Cardiac fibroblast (primary cell): ENCODE measurements at places on chromosomes 12 and 14.

DNA sequence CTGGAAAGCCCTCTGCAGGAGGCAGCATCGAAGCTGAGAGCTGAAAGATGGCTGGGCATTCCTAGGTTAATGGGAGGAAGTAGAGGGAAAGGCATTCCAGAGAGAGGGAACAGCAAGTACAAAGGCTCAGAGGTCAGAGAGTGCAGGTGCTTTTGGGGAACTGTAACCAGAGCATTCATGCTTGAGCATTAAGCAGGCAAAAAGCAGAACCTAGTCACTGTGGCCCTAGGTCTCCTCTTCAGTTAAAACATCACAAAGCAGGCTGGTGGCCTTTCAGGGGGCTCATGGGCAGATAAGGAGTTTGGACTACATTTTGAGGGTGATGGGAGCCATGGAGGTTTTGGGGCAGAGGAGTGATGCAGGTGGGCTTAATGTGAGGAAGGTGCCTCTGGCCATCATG lies 169.2 kb upstream of the MYL2 start:
- no peak for DNase-seq

GRCh38 chr14:42475289-42475688 lies 868.6 kb downstream of the LRFN5 start:
- DNase-seq = no peak

GRCh38 chr12:22160396-22161003 lies 114.5 kb downstream of the CMAS start:
- no peak for DNase-seq

GRCh38 chr12:68824131-68824530 lies 16.2 kb downstream of the MDM2 start:
- no peak for DNase-seq

DNA sequence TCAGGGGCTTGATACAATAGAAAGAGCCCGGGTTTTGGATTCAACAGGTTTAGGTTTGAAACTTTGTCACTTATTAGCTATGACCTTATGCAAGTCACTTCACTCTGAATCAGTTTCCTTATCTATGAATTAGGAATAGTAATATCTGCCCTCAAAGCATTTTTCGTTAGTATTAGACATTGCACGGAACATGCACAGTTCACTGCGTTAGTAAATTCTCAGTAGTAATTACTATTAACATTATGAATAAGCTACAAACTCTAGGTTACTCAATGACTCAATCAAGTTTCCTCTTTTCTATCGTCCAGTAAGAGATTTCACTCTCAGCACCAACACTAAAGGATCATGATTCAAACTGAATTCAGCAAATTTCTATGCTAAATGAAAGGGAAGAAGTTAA lies 150.3 kb downstream of the CEP83 start:
- DNase-seq = no peak

DNA sequence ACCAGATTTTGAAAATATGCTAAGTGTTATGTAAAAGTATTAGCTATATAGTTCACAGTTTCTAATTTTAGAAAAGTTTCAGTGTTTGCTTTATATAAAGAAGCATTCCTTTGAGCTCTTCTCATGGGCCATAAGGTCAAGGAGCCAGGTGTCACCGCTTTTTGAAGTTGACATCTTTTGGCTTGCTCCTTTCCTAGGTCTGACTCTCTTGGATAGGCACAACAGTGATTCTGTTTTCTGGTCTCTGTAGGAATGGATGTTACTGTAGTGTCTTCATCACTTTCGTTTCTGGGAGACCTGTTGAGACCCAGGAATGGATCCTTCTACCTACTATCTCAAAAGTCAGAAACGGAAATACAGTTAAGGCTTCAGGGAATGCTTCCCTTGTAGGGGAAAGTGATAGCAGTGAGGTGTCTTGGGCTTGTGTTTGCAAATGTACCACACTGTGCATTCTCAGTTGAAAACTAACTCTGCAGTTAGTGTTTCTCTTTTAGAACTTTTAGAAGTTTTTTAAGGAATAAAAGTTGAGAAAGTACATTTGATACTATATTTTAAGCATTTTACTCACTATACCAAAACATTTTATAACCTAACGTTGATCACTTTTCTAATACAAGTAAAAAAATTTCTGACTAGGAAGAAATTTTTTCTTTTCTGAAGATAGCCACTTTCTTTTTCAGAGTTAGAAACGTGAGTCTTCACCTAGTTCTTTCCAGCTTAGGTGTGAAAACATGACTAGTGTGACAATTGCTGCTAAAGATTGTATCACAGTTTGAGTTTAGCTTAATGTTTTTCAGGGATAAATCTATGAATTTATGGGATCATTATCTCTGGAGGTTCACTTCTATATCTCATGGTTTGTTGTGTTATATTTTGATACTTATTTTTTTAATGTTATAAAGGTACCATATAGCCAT lies 20.8 kb downstream of the VRK1 start:
- DNase-seq = no peak

DNA sequence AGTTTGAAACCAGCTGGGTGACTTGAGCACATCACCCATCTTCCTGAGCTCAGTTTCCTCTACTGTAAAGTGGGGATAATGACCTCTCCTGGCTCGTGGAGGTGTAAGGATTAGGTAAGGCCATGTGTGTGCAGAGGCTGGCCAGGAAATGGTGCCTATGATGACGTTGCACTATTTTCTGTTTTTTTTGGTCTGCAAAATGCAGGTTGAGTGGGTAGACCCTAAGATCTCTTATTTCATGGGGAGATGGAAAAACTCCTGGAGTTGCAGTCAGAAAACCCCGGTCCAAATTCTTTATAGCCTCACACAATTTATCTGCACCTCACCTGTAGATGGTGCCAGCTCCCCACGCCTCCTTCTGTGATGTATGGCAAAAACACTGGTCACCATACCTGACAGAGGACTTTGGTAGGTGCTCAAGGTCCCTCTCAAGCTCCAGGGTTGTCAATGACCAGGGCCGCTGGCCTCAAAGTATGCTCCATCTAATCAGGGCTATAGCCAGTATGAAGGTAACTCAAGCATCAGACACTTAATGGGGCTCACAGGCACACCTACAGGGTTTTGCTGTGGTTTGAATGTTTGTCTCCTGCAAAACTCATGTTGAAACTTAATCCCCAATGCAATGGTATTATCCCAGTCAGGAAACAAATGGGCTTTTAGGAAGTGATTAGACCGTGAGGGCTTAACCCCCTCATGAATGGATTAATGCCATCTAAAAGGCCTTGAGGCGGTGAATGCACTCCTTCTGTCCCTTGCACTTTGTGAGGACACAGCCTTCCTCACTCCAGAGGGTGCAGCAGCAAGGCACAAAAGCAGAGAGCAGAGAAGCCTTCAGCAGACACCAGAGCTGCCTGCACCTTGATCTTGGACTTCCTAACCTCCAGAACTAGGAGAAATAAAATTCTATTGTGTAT lies 17.6 kb downstream of the C14orf132 start:
- DNase-seq = no peak

DNA sequence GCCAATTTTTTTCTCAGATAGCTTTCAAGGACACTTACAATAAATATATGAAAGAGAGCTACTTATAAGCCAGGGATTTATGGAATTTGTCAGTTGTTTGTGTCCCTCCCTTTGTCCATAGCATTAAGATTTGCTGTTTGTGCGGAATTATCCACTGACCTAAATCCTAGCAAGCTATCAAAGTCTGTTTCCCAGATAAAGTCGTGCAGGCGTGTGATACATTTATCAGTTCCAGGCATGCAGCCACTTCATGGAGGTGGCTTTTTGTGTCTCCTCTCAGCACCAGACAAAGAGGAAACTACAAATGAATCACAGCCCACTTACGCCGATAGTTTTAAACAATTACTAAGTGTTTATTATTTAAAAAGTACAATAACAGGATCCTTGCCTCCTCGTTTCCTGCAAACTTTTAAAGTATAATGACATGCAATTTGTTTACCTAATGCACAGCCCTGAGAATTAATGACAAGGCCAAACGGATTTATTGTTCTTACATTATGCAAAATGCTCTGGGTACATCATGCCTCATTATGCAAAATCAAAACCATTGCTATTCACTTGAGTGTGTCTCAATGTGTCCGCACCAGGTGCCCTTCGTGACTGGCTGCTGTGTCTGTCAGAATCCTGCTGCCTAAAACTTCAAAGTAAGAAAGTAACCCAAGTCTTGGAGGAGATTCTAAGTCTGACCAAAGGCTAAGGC lies 423.2 kb downstream of the GLT1D1 start:
- DNase-seq = no peak

DNA sequence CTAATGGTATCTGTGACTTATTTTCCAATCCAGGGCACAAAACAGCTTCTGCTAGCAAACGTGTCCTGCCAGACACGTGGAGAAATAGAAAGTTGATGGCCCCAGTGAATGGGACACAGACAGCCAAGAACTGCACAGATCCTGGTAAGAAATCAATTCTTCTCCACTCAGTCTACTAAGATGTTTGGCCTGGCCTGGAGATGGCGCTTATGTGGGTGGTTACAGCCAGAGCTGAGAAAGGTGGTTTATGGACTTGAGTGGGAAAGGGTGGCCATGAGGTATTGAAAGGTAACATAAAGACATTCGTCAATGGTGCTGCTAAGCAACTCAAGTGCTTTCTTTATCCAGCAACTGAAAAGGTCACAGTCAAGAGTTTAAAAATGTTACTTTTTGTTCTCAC lies 2.9 kb downstream of the SLC24A4 start:
- no peak for DNase-seq

GRCh38 chr12:57066245-57066644 lies 12.3 kb downstream of the NEMP1 start:
- DNase-seq = no peak

DNA sequence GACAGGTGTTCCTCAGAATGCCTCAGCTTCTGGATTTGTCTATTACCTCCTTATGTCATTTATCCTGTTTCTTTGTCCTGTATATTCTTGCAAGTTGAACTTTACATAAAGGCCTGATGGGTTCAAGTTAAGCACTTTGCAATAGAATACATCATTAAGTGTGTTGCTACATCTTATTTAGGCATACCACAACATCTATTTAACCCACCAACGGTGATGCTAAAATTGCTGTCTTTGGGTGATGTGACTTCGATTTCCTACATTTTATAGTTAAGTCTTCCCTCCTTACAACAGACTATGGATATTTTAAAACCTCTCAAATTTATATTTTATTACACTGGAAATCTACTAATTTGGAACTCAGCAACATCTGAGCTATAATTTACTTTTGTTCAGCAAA lies 171.0 kb downstream of the KICS2 start:
- DNase-seq = no peak

- no peak for DNase-seq
Measured at GRCh38 chr12:128687851-128688250, 135.9 kb downstream of the SLC15A4 start.

- DNase-seq = no peak
Measured at GRCh38 chr14:101243587-101244338, 317.5 kb upstream of the DIO3 start.

DNA sequence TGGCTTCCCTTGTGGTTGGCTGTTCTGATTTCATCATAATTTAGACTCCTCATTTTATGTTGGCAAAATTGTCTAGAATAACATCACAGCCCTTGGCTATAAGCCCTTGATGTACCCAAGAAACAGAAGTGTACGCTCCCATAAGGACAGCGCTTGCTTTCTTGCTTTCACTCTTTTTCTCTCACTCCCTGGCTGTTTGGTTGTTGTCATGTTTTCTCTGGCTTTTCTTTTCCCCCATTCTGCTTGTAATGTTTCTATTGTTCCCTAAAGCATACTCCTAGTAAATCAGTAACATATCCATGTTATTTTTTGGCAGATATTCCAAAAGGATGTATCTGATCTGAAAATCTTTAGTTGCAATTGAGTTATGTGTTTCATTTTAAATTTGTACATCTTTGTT lies 530.5 kb downstream of the NOVA1 start:
- DNase-seq = no peak

- DNase-seq = no peak
Measured at GRCh38 chr12:111174251-111174960, 194.5 kb downstream of the PHETA1 start.

GRCh38 chr14:105479431-105480158 lies 5.0 kb downstream of the CRIP2 start:
- no peak for DNase-seq

GRCh38 chr14:100288382-100289185 lies 17.7 kb downstream of the SLC25A29 start:
- no peak for DNase-seq

GRCh38 chr12:4434301-4434700 lies 11.3 kb downstream of the FGF6 start:
- DNase-seq = no peak

DNA sequence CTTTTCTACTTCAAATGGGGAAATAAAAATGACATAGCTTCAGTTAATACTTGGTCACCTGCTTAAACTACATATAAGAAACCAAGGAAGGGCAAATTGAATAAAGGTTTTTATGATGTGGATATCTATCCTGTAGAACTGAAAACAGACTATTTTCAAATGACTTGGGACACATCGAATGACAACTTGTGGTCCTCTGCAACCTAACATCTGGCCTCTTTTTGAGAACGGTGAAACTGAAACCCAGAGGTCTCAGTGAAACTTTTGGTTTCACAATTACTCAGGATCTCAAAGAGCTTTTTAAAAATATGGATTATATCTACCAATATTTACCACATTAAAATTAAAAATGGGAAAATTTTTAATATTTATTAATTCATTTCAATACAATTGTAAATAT lies 65.2 kb downstream of the PPP2R5E start:
- no peak for DNase-seq

DNA sequence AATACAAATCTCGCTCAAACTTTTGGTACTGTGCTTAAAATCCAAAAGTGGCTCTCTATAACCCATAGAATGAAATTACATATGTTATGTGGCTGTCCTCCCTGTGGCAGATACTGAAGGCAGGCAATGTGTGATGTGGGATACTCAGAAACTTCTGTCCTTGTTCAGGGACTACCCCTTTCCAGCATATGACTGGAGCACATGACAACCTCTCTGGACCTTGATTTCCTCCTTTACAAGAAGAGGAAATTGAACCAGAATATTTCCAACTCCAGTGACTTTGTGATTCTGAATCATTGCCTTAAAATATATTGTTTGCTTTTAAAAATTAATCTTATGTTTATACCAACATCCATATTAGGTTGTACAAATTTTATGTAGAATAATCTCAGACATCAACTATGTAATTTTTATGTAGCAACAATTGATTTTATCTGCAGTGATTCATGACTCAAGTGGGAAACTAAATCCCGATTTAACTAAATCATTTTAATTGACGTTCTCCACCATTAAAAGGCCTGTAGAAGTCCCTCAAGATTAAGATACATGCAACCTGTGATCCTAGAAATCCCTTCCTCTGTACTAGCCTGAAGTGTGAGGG lies 162.4 kb downstream of the AKAP6 start:
- DNase-seq = no peak

GRCh38 chr12:46258129-46258528 lies 10.7 kb downstream of the SLC38A1 start:
- DNase-seq = no peak

- no peak for DNase-seq
Measured at GRCh38 chr12:131242741-131243496, 289.2 kb downstream of the ADGRD1 start.

DNA sequence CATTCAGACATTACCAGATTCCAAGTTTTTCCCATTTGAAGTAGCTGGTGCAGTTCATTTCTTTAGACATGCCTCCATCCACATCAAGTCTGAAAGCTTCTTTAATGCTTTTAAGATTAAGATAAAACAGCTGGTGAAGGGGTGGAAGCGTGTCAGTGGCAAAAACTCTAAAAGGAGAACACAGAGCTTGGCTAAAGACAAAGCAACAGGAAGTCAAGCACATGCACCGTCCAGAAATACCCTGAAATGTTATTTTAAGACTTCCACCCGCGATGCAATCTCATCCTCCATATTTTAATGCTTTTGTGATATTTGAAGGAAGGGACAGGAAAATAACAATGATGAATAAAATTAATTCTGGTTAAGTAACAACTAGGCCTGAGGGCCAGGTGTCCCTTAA lies 31.8 kb downstream of the PPM1H start:
- DNase-seq = peak; percentile 15

GRCh38 chr14:92645841-92646478 lies 102.5 kb downstream of the LGMN start:
- peak; percentile 86 for DNase-seq
